HEK293T (cell line): ENCODE measurements at places on chromosomes 7 and 10.
A peak's percentile ranks its signal among the peaks of the same experiment; 100 is the strongest.

DNA sequence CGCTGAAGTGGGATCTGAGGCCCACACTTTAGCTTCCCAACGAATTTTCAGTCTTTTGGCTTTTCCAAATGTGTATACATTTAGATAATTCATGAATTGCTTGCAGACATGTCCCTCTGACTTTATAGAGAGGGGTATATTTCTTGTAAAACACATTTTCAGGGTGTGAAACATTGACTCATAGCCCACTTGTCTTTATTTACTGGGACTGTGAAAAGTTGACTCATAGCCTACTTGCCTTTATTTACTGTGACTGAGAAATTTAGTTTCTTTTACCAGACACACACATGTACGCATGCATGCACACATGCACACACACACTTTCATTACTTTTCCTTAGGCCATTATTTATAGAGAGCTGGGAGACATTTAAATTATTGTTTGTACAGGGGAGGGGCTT is 79.1 kb downstream of the VTI1A start:
- no peak for DNase-seq

DNA sequence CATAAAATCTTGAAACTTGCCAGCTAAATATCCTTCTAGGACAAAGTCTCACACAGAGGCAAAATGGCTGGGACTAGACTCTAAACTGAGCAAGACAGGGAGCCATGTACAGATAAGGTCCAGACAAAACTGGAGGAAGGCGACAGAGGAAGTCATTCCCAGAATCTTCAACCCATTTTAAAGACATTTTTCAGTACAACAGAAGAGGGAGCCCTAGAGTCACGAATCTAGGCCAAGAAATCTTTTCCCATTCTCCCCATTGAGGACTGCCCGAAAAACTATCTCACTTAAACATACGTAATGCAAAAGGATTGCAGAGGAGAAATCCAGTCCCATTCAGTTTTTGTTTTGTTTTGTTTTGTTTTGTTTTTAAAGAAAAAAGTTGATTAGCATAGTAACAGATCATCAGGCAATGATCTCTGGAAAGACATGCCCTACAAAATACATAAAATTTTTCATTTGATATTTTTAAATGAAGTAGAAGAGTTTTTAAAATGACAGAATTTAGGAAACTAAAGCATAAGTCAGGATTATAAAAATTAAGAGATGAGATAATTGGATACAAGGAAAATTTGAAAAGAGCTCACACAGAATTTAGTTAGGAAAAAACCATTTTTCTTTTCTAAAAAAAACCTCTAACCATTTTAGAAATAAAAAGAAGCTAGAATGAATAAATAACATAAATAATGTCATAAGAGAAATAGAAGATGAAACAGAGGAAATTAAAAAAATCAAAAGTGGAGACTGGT is 16.9 kb upstream of the PRF1 start:
- peak; percentile 39 for DNase-seq

- no peak for DNase-seq
Observed at GRCh38 chr7:26916336-26916735, 51.9 kb upstream of the SKAP2 start.

DNA sequence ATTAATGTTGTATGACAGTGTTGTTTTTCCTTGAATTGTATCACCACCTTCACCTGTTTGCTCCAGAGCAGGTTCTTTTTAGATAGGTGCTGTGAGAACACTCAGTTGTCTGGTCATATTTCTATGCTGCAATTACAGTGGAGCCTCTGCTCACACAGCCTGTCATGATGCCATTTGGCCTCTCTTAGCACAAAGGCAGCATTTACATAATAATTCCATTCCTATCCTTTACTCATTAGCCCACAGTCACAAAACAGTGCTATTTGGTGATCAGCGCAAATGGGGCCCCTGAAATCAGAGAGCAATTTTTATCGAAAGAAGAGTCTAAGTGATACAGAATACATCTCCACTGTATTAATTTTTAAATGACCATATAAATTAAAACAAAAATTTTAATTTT is 13.8 kb upstream of the DGKI start:
- DNase-seq = no peak

GRCh38 chr7:75980430-75981202 is 13.8 kb downstream of the TMEM120A start:
- no peak for DNase-seq

GRCh38 chr10:73992899-73993788 is 4.8 kb upstream of the VCL start:
- no peak for DNase-seq

DNA sequence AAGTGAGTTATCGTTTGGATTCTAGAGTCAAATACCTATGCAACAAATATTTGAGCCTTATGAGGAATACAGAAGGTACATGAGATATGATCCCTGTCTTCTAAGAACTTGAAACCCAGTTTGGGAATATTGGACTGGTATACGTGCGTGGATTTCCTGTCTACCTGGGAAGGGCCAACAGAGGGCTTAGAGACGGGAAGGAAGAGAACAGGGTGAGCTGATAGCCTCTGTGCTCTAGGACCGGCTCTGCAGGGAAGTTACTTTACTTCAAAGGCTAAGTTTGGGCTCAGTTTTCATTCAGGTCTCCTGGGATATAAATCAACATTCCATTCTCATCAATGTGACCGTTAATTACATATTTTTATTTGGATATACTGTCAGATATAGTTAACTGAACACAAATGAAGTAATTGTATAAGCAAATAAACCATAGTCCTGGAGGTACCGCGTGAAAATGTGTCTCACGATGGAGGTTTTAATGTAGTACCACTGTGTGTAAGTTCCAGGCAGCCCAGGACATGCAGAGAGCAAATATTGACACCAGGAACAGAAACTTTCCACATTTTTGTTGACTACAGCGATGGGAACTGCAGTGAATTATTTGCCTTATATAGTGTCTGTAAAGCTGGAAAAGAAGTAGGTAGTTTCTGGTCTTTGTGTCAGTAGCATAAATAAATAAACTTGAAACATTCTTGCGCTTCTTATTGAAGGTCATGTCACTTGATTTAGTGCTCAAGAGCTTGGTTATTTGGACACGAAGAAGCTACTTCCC is 8.6 kb downstream of the CHST12 start:
- DNase-seq = no peak

GRCh38 chr10:118768041-118768919 is 13.5 kb upstream of the CACUL1 start:
- no peak for DNase-seq

GRCh38 chr7:158291998-158292397 is 295.6 kb downstream of the PTPRN2 start:
- DNase-seq = no peak

DNA sequence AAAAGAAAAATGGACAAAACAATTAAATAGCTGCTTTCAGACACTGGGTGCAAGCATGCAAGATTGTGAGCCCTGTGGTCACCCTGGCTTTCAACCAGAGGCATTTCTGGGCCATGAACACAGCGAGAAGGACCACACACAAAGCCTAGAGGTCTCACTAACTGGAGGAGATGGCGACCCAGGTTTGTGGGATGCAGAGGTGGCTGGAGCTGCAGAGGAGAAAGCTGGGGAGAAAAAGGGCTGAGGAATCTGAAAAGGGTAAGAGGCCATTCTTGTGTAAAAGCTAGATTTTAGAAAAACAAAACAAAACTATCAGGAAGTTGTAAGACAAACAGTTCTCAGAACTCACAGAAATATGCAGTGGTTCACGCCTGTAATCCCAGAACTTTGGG is 30.1 kb upstream of the PTPRN2 start:
- no peak for DNase-seq

- no peak for DNase-seq
Observed at GRCh38 chr7:1544896-1545416, 11.0 kb downstream of the TMEM184A start.

GRCh38 chr10:120349069-120349468 is 108.0 kb upstream of the PLPP4 start:
- DNase-seq = no peak

DNA sequence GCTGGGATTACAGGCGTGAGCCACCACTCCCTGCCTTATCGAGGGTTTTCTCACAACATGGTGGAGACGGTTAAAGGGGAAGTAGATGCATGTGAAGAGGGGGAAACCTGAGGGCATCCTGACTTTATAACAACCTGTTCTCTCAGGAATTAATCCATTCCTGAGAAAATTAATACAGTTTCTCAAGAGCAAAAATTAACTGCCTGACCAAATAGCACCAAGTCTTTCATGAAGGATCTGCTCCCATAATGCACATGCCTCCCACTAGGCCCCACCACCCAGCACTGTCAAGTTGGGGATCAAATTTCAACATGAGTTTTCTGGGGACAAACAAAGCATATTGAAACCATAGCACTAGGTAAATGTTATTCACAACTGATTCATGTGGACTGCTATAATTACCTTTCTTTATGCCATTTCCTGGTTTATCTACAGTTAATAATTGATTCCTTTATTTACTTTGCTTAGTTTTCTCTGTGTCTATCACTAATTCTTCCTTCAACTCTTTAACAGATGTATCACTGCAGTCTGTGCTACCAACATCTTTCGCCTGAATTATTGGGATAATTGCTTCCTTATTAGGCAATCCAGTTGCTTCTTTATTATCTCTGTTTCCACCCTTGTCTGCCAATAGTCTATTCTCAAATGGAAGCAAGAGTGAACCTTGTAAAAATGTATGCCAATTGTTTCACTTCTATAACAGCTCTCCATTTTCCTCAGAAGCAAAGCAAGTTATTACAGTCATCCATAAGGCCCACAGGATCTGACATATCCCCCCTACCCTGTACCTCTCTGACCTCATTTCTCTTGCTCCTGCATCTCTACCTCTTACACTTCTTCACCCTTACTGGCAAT is 12.9 kb upstream of the MICU1 start:
- no peak for DNase-seq

DNA sequence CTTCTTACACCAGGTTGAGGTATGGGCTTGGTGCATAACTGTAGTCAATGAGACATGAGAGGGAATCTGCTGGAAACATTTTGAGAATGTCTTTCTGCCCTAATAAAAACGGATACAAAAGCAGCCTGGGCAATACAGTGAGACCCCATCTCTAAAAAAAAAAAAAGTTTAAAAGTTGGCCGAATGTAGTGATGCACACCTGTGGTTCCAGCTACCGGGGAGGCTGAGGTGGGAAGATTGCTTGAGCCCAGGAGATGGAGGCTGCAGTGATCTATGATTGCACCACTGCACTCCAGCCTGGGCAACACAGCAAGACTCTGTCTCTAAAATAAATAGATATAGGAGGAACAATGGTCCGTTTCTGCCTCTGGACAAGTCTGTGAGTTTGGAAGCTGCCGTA is 81.5 kb upstream of the FAM171A1 start:
- no peak for DNase-seq

DNA sequence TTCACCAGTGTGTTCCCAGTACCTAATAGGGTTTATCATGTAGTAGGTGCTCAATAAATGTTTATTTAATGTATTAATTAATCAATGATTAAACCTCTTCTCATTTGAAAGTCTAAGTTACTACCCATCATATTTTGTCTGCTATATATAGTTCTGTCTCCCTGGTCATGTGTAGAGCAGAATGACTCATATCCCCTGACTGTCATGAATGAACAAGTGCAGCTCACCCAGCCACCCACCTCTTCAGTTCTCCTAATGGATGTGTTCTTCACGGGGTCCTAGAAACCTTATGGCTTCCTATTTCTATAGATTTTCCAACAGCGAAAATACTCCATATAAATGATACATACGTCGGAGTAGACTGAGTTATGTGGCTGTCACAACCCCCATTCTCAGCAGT is 64.5 kb downstream of the HIF1AN start:
- peak; percentile 5 for DNase-seq

- DNase-seq = no peak
Observed at GRCh38 chr7:92669616-92670165, 79.5 kb upstream of the FAM133B start.

DNA sequence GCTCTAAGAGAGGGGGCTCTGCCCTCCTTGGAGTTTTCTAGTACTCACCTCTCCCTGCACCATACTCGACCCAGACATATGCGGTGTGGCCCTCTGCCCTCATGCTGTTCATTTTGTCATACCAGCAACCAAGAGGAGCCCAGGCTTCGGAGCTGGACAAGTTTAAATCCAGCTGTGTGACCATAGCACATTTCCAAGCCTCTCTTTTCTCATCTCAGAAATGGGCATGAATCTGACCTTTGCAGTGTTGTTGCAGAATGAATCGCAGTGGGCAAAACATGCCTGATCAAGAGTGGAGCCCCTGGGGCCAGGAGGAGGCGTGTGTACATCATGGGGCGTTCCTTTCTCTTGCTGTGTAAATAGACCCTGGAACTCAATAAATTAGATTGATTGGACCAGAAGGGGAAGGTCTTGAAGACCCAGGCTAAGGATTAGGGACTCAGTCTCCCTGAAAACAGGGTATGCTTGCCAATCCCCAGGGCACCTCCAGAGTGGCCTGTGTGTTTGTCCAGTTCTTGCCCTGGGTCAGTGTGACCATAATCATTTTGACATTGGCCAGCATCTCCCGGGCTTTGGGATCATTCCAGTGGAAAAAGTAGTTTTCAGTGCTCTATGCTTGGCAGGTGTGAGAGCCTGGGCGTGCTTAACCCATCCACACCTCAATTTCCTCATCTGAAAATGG is 59.6 kb downstream of the ZMIZ1 start:
- DNase-seq = no peak

DNA sequence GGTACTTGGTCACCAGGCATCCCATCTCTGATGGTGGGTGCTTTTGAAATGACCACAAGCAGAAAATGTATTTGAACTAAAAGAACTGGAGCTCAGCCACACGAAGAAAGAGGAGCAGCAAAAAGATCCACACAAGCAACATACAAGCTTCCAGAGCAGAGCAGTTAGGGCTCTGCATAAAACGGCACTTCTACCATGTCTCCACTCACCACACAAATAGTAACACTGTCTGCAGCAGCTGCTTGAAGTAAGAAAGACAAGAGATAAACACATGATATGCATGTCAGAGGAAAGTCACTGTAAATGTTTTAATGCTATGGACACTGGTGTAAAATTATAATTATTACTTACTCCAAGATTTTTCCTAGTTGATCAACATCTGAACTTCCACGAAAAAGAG is 32.5 kb upstream of the FAM133B start:
- no peak for DNase-seq

DNA sequence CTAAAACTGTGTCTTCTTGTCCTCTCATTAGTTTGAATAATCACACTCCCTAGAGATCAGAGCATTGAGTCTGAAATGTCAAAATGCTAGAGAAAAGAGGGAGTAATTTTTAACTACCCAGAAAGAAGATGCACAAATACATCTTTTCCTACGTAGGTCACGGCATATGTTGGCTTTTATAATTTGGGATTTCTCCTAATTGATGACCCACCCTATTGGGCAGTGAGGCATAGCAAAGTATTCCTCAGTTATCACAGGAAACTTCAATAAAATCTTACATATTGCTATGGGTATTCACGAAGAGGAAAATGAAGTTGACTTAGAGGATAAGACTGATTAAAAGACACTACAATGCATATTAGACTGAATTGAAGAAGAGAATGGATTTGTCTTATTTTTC is 25.4 kb downstream of the ARMC10 start:
- DNase-seq = no peak

DNA sequence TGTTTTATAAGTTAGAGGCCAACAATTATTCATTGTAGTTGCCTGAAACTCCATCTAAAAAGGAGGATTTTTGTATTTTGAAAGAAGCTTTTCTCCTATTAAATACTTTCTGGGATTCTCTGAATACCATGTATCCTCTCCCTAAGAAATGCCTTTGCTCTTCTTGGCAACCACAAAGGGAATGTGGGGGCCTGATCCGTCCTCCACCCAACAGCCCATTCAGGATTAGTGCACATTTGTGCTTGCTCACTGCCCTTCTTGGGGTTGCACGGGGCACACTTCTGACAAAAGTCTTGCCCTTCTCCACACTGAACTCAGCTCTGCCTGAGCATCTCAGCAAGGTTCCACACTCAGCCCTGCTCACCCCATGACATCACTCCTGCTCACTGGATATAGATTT is 194.2 kb downstream of the SLC25A13 start:
- DNase-seq = no peak

- no peak for DNase-seq
Observed at GRCh38 chr7:82286096-82286797, 157.3 kb downstream of the CACNA2D1 start.
